ENCODE measurements at places on chromosomes 4 and X.

DNA sequence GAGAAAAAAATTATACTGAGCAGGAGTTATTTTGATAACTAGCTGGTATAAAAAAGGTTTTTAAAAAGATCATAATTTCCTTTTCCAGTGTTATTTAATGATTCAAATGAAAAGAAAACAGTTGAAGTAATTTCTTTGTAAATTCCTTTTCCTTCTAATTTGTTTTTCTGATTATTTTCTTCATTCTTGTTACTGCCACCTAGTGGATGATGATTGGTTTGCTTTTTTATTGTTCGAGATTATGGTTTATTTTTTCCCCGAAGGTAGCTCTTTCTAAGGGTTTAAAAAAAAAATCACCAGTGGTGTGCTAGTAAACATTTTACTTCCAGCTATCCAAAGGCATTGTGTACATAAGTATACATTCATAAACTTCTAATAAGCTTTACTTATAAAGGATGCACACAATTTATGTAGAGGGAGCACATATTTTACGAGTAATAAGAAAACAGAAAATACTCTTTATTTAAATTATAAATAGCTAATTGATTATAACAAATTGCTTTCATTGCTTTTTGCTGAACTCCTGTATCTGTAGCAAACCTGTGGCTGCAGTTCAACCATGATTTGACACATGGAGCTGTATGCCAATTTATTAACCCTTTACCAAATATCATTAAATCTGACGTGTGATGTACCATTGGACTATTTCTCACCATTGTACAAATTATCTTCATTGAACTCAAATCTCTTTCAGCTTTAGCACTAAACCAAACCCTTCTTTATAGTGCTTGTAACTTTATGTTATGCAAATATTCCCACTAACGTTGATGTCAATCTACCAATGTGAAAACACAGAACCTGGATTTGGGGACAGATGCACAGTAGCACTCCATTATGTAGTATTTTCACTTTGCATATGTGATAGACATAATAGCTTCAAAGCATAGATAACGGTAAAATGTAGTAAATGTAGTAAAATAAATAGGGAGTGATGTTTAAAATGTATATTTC is 97.8 kb upstream of the ANK2 start:
- no peak for DNase-seq

GRCh38 chrX:133913658-133914388 is 71.6 kb downstream of the GPC3 start:
- no peak for DNase-seq

- no peak for DNase-seq
Observed at GRCh38 chrX:48831909-48832291, 3.5 kb downstream of the PCSK1N start.

- no peak for DNase-seq
Observed at GRCh38 chr4:151267822-151268535, 9.0 kb upstream of the PRSS48 start.

GRCh38 chrX:75273483-75273882 is 402 bp upstream of the UPRT start:
- no peak for DNase-seq

- no peak for DNase-seq
Observed at GRCh38 chr4:90127223-90127705, at the start of gene CCSER1. TSS of gene CCSER1 (plus strand) at chr4:90127394.

DNA sequence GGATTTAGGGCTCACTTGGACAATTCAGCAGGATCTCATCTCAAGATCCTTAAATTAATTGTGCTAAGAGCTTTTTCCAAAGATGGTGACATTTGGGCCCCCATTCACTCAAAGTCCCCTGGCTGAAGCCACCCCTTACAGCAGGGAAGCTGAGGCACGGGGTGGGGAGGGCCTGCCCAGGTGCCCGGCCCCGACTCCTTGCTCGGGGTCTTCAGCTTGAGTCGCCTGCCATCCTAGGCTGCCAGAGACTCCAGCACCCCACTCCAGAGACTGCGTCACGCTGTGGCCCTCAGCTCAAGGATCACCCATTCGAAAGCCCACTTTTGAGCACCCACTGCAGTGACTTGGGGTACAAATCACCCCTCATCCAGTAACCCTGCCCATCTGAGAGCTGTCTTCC is 39.2 kb upstream of the GPR78 start:
- no peak for DNase-seq

GRCh38 chr4:101667348-101667747 is 123.2 kb upstream of the BANK1 start:
- no peak for DNase-seq

Measured in H54 (cell line).